ENCODE measurements at places on chromosomes 5 and 9.

DNA sequence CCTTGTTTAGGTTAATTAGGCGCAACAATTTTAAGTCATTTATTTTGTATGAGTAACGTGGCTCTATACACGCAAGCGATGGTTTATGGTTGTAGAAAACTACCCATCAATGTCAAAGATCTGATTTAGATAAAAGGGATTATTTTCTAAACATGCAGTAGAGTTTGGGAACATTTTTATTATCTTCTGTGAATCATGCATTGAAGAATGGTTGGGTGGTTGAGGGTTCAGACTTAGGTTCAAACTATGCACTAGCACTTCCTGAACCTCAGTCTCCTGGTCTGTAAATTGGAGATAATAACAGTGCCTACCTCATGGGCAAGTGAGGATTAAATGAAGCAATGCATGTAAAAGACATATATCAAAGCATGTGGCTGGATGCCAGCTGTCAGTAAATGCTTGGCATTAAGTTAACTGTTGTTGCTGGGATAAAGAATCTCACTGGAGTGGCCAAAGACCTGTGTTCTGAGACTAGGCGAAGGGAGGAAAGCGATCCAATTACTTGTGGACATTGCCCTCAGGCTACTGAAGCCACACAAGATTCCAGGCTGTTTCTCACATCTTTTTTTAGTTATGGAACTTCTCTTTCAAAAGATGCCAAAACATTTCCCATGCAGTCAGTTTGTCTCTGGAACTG, 1.1 kb upstream of the OTULINL start:
- DNase-seq, result no peak
- peaks cover 53% of the 10 kb centered on the region for H3K4me1 ChIP-seq
- peak overlapping the region; percentile 83 for H3K4me3 ChIP-seq
- H3K36me3 ChIP-seq, result no peaks in the 10 kb centered on the region
- no peak overlapping the region for H3K27ac ChIP-seq
- no peaks in the 10 kb centered on the region for H3K27me3 ChIP-seq

GRCh38 chr5:155504606-155505005, 491.1 kb downstream of the KIF4B start:
- no peaks in the 10 kb centered on the region for H3K27me3 ChIP-seq
- no peak for DNase-seq
- H3K36me3 ChIP-seq, result no peaks in the 10 kb centered on the region
- no peak overlapping the region for H3K4me3 ChIP-seq

GRCh38 chr5:23977997-23978396, 470.6 kb downstream of the PRDM9 start:
- H3K27me3 ChIP-seq, result no peaks in the 10 kb centered on the region
- no peaks in the 10 kb centered on the region for H3K36me3 ChIP-seq
- H3K4me1 ChIP-seq, result no peaks in the 10 kb centered on the region
- H3K4me3 ChIP-seq, result no peak overlapping the region
- no peak for DNase-seq

- H3K4me1 ChIP-seq, result no peaks in the 10 kb centered on the region
- H3K36me3 ChIP-seq, result peaks cover 53% of the 10 kb centered on the region
These were observed 100.4 kb downstream of the ZNF354C start for GRCh38 chr5:179160584-179160983.

DNA sequence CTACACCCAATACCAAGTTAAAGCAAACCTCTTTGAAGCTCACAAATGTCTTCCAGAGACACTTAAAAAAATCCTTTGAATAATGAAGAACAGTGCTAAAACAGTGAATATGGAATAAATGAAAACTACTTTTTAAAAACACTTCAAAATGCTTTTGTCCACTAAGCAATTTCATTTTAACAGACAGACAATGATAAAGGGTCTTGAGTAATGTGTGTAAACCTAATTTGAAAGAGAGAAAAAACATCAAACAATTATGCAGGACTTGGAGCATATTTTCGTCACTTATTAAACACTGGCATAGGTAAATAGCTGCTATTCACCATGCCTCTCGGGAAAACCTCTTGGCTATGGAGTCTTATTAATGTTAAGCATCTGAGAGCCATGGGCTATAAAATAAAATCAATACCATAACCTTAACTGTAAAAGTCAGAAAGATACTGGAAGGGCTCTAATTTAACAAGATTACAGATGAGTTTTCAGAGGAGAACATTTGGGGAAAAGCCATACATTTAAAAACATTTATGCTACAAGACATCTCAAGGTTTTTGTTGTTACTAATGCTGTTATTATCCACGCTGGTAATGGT, 177.8 kb downstream of the NFIB start:
- H3K4me1 ChIP-seq, result no peaks in the 10 kb centered on the region
- no peaks in the 10 kb centered on the region for H3K27me3 ChIP-seq
- DNase-seq, result no peak
- no peak overlapping the region for H3K4me3 ChIP-seq

DNA sequence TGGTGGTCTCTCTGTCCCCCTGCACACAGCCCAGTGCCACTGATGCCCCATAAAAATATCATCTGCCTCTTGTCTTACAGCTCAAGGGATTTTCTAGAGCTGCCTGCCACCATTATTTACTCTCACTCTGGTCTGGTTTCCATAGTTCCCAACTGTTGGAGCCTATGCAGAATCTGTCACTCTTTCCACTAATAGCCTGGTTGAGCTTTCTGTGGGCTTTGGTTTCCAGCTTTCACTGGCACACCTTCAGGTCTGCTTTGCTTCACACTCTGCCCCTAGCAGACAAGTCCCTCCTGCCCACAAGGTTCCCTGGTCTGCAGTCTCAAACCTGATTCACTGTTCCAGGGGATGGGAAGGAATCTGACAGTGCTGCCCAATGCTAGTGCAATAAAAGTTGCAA, 103.0 kb upstream of the FTMT start:
- no peak overlapping the region for H3K27ac ChIP-seq
- H3K4me3 ChIP-seq, result no peak overlapping the region
- no peak for DNase-seq
- H3K27me3 ChIP-seq, result no peaks in the 10 kb centered on the region

- no peaks in the 10 kb centered on the region for H3K36me3 ChIP-seq
- DNase-seq, result no peak
- H3K27me3 ChIP-seq, result no peaks in the 10 kb centered on the region
- no peak overlapping the region for H3K4me3 ChIP-seq
- H3K27ac ChIP-seq, result no peak overlapping the region
These were observed 65.0 kb upstream of the SUB1 start for GRCh38 chr5:32520356-32520755.

DNA sequence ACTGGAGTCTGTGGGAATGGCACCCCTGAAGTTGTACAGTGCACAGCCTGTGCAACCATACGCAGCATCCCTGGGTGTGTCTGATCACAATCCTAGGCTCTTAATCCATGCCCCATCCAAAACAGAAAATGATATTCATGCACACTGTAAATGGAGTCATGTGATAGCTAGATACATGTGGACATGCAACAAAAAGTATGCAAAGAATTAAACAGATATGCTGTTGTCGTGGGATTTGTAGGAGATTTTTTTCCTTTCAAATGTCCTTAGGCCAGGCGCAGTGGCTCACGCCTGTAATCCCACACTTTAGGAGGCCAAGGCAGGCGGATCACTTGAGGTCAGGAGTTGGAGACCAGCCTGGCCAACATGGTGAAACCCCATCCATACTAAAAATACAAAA, 36.1 kb downstream of the PRRX2 start:
- H3K36me3 ChIP-seq, result no peaks in the 10 kb centered on the region
- DNase-seq, result no peak
- no peak overlapping the region for H3K4me3 ChIP-seq

DNA sequence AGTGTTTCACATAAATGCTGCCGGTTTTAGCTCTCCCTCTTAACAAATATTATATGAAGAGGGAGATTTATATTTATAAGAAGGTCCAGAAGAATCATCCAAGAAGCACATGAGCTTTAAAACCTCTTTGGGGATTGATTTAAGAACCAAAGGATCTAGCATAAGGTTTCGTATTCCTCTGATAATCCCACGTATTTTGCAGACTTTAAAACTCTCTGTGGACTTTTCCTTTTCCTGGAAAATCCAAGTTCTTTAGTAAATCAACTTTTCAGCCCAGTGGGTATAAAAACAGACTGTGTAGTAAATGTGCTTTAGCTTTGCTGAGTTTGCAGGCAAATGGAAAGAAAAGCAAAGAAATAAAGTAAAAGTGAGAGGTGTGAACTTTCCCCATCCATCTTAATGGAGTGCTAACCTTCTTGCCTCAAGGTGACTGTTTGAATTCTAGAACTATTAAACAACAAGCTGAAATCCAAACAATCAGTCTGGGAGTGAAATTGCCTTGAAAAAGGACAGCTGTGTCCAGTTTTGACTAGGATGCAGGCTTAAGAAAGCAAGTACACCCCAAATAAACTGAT, 363.4 kb upstream of the SLC24A2 start:
- no peaks in the 10 kb centered on the region for H3K27me3 ChIP-seq
- no peak overlapping the region for H3K27ac ChIP-seq
- no peaks in the 10 kb centered on the region for H3K36me3 ChIP-seq
- no peak for DNase-seq
- H3K4me1 ChIP-seq, result no peaks in the 10 kb centered on the region

DNA sequence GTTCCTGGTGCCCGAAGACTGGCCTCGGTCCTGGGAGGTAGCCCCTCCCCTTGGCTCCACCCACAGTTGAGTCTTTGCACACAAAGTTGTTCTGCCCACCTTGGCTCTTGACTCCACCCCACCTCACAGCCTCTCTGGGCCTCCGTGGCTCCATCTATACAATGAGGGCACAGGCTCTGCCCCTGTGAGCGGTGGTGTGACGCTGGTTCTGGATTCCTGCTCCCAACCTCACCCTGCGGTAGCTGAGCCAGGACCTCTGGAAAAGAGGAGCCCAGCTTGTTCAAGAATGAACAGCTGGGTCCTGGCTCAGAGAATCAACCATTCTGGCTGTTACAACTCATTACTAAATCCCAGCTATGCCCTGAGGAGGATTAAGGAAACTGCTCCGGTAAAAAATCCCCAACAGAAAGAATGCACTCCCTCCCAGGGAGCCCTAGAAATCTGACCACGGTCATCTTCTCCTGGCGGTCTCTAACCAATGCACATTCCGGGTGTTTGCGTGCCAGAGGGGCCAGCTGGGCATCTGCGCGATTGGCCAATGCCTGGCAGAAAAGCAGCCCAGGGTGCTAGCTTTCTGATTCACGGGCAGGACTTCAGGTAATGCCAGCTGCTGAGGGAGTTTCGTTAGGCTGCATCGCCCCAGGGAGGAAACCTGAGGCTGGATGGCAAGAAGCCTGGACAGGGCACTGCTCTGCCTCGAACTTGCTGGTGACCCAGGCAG, 9.9 kb upstream of the GRHPR start:
- H3K36me3 ChIP-seq, result no peaks in the 10 kb centered on the region
- no peak overlapping the region for H3K27ac ChIP-seq
- H3K4me3 ChIP-seq, result no peak overlapping the region
- DNase-seq, result no peak

Data from spleen (tissue), 13 donors.